ENCODE measurements at places on chromosomes 16 and 17. TPM values are rescaled to one million over a fixed set of nuclear protein-coding genes. Genes with fewer than 3 reads are reported as not detected.

Gene SOST
- not detected for total RNA-seq

Gene KRTAP9-8
- not detected for total RNA-seq

GRCh38 chr16:78906135-78906534, 694.4 kb downstream of the MAF start:
- no peak for DNase-seq
- no peak overlapping the region for H3K4me3 ChIP-seq
- no peaks in the 10 kb centered on the region for H3K27me3 ChIP-seq
- no peaks in the 10 kb centered on the region for H3K4me1 ChIP-seq

DNA sequence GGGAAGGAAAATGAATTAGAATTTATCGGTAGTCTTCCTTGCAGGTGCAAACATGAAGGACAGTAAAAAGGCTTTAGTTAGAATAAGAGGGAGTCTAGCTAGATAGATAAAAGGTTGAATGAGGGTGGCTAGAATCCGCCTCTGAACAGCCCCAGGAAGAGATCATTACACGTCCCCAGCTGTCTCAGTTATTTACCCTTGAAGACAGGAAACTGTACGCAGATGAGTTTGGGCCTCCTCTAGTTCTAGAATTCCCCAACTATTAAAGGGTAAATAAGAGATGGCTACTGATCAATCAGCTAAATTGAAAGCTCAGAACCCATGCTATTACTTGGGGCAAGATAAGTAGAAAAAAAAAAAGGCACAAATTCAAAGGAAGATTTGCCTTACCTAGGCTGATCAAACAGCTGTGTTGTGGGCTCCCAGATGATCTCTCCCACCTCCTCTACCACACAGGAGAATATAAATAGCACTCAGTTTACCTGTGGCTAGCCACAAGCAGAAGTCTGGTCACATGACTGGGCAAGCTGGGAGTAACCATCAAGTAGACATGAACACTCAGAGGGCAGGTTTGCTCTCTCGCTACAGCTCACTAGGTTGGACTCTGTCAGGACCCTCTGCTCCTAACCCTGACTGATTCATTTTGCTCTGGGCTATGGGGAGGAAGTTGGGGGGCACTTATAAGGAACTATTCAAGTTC, 17.0 kb downstream of the FAM117A start:
- peaks cover 87% of the 10 kb centered on the region for H3K4me1 ChIP-seq
- H3K27ac ChIP-seq: peak overlapping the region; percentile 95
- DNase-seq: peak; percentile 66
- H3K27me3 ChIP-seq: no peaks in the 10 kb centered on the region
- H3K4me3 ChIP-seq: peak overlapping the region; percentile 56

Gene AURKB
- 1.1 TPM for total RNA-seq

GRCh38 chr17:71975331-71975801, 145.5 kb upstream of the SOX9 start:
- no peaks in the 10 kb centered on the region for H3K4me1 ChIP-seq
- H3K36me3 ChIP-seq: no peaks in the 10 kb centered on the region
- H3K27me3 ChIP-seq: no peaks in the 10 kb centered on the region
- DNase-seq: no peak

Gene NTN3
- total RNA-seq: not detected

DNA sequence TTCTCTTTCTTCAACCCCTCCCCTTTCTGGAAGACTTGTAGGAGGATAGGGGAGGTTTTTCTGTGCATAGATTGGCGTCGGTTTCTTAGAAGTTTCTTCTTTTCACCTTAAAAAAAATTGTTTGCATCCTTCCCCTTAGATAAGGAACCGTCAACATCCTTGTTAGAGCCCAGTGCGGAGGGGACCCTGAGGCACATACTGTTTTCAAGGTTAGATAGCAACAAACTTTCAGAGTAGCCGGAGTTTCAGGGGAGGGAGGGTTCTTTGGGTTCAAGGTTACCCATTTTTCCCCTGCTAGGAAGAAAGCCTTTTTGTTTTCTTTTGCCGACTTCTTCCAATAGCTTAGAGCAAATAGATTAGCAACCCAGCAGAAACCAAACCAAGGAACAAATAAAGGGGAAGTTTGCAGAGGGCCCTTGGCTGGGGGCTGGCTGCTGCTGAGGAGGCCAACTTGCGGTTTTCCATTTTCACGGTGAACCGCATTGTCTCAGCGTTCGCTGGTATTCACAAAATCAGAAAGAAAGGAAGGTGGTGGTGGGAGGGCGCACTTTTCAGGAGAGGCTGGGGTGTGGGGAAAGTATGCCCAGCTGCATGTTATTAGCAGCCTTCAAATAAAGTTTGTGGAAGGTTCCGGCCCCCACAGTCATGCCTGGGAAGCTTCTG, 28.8 kb downstream of the MSI2 start:
- peak overlapping the region; percentile 44 for H3K27ac ChIP-seq
- peak; percentile 76 for DNase-seq

DNA sequence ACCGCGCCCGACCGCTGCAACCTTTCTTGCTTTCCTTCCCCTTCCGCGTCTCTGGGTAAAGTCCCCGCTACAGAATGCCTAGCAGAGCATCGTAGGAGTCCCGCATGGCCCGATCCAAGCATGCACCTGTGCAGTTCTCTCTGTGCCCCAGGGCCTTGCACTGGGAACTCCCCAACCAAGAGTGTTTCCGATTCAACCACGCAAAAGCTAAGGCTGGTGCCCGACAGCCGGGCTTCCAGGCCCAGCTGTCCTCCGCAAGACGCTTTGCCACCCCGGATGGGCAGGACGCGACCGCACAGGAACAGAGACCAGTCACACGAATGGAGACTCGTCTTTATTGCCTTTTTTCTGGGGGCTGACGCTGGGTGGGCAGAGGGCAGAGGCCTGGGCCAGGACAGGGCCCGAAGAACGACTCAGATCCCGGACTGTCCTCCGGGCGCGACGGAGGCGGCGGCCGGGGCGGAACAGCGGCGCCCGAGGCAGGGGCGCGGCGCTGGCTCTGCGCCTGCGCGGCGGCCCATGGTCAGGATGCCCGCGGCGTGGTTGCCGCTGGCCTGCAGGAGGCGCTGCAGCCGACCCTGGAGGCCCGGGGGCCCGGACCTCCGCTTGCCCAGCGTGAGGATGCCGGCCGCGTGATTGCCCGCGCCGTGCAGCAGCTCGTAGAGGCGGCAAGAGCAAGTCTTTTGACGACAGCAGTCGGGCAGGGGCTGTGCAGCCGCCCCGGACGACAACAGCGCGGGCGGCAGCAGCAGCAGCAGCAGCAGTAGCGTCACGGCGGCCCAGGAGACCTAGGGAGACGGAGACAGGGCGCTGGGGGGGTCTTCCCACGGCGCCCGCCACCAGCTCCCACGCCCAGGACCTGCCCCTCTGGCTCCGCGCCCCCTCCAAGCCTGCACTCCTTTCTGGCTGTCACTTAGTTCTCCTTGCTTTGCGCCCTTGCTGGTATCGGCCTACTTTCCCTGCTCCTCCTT, 1.2 kb downstream of the HCRT start:
- H3K27ac ChIP-seq: peak overlapping the region; percentile 95
- peak; percentile 91 for DNase-seq
- H3K4me3 ChIP-seq: peak overlapping the region; percentile 74
- peaks cover 17% of the 10 kb centered on the region for H3K27me3 ChIP-seq

Measured in B cell (primary cell).